ENCODE measurements at places on chromosomes 12 and 14. TPM values are rescaled to one million over a fixed set of nuclear protein-coding genes. Genes with fewer than 3 reads are reported as not detected.
A peak's percentile ranks its signal among the peaks of the same experiment; 100 is the strongest.

The RERG gene
- 10.5 TPM for total RNA-seq

The SAMD15 gene
- 2.1 TPM for total RNA-seq

The SPX gene
- total RNA-seq: 0.40 TPM

The KRT74 gene
- not detected for total RNA-seq

GRCh38 chr14:31781578-31781977 is 220.4 kb downstream of the NUBPL start:
- DNase-seq: no peak

DNA sequence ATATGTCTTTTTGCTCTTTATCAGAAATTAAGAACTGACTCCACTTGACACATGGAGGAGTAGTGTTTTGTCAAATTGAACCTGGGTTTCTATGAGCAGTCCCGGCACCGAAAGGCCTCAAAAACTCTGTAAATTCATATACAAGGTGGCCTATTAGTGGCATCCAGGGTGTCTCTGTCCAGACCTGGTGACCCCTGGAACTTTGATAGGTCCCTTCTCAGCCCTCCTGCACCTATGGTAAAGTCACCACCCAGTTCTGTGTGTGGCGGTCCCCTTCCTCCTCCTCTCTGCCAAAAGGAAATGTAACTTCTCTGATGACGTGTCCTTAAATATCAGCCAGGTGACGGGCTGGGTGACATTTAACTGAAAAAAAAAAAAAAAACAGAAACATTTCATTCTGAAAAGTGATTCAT is 204.0 kb upstream of the FOXN3 start:
- DNase-seq: no peak

GRCh38 chr12:22687361-22688076 is 62.5 kb downstream of the ETNK1 start:
- DNase-seq: no peak

GRCh38 chr12:130677957-130678558 is 38.0 kb downstream of the RIMBP2 start:
- DNase-seq: peak; percentile 26

DNA sequence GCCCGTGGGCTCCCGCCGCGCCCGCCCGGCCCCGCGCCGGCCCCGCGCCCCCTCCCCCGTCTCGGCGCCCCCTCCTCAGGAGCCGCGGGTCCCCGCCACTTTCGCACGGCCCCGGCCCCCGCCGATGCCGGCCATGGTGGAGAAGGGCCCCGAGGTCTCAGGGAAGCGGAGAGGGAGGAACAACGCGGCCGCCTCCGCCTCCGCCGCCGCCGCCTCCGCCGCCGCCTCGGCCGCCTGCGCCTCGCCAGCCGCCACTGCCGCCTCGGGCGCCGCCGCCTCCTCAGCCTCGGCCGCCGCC is 263 bp downstream of the RCOR1 start:
- DNase-seq: no peak

GRCh38 chr12:57744194-57744776 is 554 bp upstream of the TSPAN31 start:
- peak; percentile 72 for DNase-seq

- DNase-seq: no peak
Measured at GRCh38 chr12:26746121-26746714, 86.8 kb downstream of the ITPR2 start.
